ENCODE measurements at places on chromosomes 2 and 18. TPM values are rescaled to one million over a fixed set of nuclear protein-coding genes. Genes with fewer than 3 reads are reported as not detected.

MYOM1 gene
- total RNA-seq = 0.98 TPM

SLC14A1 gene
- 225 TPM for total RNA-seq

GRB14 gene
- total RNA-seq = 7.5 TPM

TXNDC2 gene
- not detected for total RNA-seq

ERMN gene
- not detected for total RNA-seq

PAPOLG gene
- 7.7 TPM for total RNA-seq

SEMA4F gene
- 5.6 TPM for total RNA-seq

PLEKHA3 gene
- total RNA-seq = 7.8 TPM

PTPN2 gene
- total RNA-seq = 36.3 TPM

UCN gene
- 0.30 TPM for total RNA-seq

DAPL1 gene
- total RNA-seq = not detected

VIT gene
- 0.15 TPM for total RNA-seq

TSPYL6 gene
- total RNA-seq = not detected

ST6GAL2 gene
- 0.47 TPM for total RNA-seq

RAPGEF4 gene
- total RNA-seq = 0.90 TPM

GRHL1 gene
- 0.08 TPM for total RNA-seq

NT5C1B gene
- total RNA-seq = not detected
